ENCODE measurements at places on chromosomes 6 and 20.

GRCh38 chr20:39877788-39878187, 811.2 kb downstream of the MAFB start:
- DNase-seq, result no peak

DNA sequence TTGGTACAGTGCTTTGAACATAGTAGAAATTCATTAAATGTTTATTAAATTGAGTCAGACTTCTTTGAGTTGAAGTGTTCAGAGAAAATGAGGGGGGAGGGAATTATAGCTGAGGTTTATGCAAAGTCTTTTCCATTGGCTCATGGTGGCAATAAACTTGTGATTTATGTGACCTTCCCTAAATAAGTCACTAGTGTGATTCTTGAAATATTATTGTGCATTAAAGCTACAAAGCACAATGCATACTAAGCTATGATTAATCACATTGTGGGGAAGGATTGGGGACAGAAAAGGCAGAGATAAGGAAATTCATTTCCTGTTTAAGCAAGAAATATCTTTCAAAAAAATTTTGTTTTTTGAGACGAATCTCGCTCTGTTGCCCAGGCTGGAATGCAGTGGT, 877.5 kb downstream of the TFAP2A start:
- no peak for DNase-seq

DNA sequence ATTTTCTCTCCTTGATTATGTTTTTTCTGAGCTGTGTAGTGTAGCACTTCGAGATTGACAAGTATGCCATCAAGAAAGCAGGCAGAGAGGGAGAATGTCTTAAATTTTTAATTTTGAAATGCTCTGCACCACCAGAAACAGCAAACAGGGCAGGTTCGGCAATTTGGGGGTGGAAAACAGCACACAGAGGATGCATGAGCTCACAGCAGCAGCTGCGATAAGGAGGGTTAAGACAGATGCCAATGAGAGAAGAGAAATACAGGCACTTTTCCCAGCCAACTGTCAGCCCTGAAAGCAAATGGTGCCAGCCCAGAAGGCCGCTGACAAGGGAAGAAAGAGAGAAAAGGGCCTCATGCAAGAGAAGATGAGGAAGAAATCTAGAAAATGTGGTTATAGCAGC, 15.1 kb upstream of the SNRPB2 start:
- DNase-seq, result no peak

DNA sequence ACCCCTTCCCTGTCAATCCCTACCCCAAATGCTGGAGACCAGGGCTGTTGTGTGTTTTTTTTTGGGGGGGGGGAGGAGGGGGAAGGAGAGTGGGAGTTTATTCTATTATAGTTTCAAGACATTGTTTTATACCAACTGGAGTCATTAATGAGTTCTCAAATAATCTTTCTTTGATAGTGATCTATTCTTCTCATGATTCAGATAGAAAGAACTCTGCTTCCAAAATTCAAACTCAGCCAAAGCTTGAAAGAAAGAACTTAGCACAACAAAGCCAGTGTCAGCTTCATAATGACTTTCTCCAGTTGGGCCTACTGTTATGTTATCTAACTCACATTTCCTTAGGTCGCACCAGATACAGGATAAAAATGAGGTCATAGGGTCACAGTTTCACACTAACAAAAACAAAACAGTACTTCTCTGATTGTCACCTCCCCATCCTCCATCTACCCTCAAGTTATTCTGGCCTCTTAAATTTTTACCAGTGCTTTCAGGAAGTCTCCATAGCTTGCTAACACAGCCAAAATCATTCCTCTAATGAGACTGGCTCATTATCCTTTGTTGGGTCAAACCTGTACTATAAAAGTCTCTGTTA, 19.0 kb upstream of the MAP3K7 start:
- DNase-seq, result no peak

- no peak for DNase-seq
Measured at GRCh38 chr6:154751011-154751800, 18.0 kb downstream of the SCAF8 start.

DNA sequence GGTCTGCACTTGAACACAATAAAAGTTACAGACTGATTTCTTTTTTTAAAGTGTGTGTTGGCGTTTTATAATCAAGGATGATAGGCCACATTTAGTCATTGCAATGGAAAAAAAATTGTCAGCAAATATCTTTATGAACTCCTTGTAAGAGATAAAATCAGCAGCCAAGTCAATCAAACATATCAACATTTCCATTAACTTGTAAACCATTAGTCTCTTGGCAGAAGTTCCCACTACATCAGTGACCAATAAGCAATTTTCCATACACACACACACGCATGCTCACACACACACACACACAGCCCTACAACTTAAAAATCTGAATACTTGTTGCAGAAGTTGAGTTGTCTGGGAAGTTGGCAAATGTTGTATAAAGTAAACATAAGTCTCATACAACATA, 315.9 kb upstream of the KCNQ5 start:
- DNase-seq, result no peak

- DNase-seq, result no peak
Measured at GRCh38 chr6:40400738-40401137, 186.4 kb downstream of the LRFN2 start.

- DNase-seq, result no peak
Measured at GRCh38 chr20:14757728-14758127, 420.3 kb upstream of the FLRT3 start.

DNA sequence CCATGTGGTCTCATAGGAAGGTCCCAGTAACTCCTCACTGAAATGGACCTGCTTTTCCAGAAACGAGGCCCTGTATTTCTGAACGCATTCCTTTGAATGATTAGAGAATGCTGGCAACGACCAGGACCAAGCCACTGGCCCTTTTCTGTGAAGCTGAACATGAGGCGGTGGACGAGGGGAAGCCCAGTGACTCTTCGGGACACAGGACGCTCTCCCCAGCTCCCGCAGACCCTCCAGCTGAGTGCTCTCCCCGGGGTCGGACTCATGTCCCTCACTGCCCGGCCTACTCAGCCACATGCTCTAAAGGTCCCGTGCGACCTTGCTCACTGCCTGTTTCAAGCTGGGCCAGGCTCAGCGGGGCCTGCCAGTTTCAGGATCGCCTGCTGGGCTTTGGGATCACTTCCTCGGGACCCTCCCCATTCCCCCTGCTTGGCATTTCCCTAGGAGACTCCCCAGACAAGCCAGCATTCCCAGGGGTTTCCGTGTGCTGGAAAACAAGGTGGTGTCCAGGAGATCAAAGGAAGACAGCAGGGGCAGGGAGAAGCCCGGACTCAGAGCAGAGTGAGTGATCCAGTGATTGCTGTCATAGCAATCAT, 2.6 kb upstream of the CST9 start:
- no peak for DNase-seq

GRCh38 chr6:28607990-28608389, 82.3 kb downstream of the GPX5 start:
- DNase-seq, result no peak

DNA sequence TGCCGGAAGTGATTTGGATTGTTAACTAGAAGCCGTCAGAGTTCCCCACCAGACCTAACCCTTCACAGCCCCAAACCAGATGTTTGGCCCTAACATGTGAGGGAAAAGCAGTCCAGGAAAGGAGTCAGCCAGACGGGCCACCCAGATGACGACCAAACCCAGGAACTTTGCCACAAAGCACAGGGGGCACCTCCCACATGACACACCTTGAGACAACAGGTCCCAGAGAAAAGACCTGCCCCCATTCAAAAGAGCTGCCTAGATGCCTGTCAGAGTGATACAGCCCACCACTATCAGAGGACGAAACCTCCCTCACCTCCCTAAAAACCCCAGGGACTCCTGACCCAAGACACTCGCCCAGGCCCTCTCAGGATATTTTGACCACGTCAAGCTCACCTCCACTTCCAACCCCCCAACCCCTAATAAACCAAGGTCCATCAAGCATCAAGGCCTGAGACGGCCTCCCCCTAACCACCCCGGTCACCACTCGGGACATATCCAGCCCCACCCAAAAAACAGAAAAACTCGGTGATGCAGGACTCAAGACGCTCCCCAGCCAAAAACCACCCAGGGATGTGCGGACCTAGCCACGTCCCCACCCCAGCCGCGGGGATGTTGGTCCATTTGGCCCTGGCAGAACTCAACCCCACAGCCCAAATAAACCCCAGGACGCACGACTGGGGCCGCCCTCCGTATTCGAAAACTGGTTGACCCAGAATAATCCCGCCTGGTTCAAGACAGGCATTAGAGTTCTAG, 662 bp downstream of the ZNF343 start:
- DNase-seq, result no peak

GRCh38 chr6:158631678-158632537, 12.6 kb downstream of the DYNLT1 start:
- peak; percentile 85 for DNase-seq

- DNase-seq, result no peak
Measured at GRCh38 chr6:143539734-143540133, 28.2 kb upstream of the FUCA2 start.

DNA sequence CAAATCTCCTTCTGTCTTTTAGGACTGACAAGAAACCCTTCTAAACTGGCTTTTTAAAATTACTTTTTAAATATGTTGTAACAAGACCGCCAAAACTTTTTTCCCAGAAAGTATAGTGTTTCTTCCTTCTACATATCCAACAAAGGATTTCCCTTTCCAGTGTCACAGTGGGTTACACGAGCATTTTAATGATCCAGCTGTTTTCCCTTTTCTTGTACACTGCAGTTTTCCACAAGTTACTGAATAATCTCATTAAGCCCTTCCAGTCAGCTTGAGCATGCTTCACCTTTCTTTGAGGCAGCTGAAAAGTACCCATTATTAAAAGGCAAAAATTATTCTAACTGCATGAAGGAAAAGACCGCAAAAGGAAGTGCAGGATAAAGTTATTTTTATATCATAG, 48.6 kb downstream of the CD24 start:
- no peak for DNase-seq

DNA sequence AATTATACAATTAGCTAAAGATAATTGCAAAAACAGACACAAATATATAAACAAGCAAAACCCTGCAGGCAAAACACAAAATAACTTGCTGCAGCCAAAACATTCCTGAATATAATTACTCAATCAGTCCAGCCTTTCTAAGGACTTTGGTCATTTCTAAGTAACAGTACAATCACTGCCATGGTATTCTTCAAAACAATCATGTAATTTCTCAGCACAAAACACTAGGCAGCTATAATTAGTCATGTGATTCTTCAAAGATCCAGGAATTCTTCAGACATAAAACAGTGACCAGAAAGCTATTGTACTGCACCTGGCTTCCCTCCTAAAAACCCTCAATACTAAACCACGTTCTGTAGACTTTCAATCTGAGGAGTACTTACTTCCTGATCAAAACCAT, 881.1 kb downstream of the EPHA7 start:
- DNase-seq, result no peak

- no peak for DNase-seq
Measured at GRCh38 chr6:108321253-108321747, 26.4 kb downstream of the AFG1L start.

- DNase-seq, result no peak
Measured at GRCh38 chr6:91822581-91822980, 1235.7 kb upstream of the MAP3K7 start.

DNA sequence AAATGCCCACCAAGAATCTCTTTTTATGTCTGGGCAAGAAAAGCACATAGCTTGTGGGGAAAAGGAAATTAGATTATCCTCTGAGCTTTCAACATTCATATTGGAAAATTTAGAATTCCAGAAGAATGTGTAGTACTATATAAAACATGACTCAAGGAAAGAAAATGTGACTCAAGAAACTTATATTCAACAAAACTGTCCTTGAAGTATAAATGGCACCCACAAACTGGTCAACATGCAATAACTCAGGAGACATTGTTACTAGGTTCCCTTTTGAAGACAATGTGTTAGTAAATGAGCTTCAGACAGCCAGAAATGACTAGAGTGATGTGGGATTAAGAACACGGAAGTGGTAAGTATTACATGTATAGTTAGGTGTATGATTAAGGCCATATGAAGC, 26.1 kb upstream of the TINAG start:
- DNase-seq, result no peak

GRCh38 chr6:143594647-143595046, 83.1 kb upstream of the PHACTR2 start:
- DNase-seq, result no peak

DNA sequence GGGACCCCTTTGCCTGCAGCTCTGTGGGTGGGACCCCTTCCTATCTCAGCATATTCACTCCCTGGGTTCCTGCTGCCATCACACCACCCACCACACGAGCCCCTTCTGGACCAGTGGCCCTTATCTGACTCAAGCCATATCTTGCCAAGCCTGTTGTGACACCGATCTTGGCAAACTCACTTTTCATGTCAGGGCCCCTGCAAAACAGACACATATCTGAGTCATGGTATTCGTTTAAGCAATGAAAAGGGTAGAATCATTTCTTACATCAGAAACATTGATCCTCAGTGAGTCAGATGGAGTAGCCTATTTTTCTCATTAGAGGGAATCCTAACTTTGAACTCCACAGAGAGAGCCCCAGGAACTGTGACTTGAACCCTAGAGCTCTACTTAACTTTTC, 10.6 kb downstream of the RAET1E start:
- no peak for DNase-seq

DNA sequence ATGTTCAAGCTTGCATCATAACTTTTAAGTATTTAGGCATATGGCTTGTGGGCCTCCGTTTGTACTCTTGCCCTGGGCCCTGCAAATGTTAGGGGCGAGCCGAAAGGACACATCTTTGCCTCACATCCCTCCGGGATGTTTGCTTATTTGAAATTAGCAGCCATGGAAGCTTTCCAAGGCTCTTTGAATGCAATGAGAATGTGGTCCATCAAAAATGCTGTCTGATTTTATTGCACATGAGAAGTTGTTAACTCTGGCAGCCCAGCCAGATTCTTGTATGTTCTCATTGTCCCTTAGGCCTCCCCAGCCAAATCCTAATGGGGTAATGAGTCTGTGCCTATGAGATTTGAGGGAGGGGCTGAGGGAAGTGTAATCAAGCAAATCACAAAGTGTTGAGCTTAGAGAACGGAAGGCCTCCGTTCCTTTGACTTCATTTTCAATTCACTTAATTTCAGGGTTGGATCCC, 261.2 kb upstream of the MARCKS start:
- no peak for DNase-seq

DNA sequence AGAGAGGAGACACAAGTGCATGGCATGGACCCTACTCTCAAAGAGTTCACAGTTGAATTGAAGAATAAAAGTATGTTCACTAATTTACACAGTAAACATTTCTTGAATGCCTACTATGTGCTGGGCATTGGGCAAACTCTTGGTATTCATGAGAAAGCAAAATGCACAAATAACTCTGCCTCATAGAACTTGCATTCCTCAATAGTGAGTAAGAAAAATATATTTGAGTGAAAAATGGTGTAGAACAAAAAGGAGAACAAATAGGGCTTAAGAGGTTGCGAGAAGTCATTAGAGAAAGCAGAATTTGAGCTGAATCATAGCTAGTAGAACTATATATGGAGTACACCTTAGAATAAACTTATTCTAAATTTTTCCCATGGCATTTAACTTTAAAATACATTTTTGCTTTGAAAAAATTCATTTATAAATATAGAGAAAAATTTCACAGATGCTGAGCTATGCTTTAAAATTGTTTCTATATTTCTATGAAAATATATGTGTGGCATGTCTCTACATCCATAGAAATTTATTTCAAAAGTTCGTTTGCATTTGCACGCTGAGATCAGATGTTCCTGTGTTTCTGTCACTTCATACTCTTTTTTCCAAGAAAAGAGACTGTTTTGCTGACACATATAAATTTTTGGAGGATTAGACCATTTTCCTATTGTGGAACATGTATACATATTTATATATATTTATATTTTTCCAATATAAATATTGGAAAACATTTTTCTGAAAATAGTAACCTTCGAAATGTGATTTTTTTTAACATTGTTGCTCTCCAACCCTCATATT, 236.1 kb downstream of the KCNQ5 start:
- DNase-seq, result no peak

GRCh38 chr6:169862043-169862891, 110.8 kb downstream of the ERMARD start:
- no peak for DNase-seq

GRCh38 chr20:23099791-23100719, 13.9 kb upstream of the CD93 start:
- DNase-seq, result no peak

All from ascending aorta (tissue), 2 donors.